Brain pericyte (primary cell): ENCODE measurements at places on chromosomes 5 and 9.
A peak's percentile ranks its signal among the peaks of the same experiment; 100 is the strongest.

DNA sequence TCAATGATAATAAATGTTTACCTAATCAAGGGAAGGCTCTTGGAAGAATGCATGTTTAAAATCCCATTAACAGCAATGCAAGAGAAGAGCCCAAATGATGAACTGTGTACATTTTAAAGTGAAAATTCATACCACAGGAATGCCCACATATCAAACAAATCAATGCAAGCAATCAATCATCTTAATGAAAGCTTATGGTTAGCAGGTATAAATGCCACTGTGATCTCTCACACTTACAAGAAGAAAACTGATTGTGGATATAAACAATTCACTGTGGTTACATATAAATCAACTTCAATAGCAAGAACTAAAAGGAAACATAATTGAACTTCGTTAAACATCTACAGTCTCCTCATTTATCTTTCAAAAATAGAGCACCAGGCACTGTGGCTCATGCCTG is 161.0 kb upstream of the RORB start:
- DNase-seq: no peak

- DNase-seq: no peak
Observed at GRCh38 chr9:107127608-107128007, 155.5 kb upstream of the RAD23B start.

DNA sequence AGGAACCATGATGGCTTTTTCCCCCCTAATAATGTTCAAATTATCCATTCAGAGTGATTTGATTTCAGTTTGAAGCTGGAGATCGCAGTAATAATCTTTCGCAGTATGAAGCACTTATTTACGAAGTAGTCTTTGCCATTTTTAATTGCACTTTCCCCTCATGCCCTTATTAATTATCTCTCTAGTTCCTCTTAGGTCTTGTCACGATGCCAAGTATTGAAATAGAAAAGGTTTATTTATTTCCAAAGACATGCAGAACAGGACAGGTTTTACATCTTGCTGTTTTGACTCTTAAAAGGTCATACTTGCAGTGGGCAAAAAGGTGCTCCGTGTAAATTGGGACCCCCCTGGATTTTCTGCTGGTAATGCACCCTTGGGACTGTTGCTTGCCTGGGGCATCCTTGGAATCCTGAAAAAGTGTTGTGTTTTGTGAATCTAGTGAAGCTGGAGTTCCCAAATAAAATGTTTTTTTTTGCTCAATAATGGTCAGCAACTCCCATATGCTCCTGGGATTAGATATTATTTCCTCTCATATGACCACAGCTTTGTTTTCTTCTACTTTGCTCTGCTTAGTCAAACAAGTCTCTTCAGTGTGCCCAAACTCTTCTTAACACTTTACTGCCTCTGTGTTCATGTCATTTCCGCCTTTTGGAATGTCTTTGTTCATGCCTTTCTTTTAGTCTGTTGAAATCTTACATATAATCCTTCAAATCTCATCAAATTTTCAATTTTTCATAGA is 278.3 kb downstream of the TMEM38B start:
- no peak for DNase-seq

- no peak for DNase-seq
Observed at GRCh38 chr5:107134931-107135330, 535.8 kb downstream of the EFNA5 start.

- DNase-seq: no peak
Observed at GRCh38 chr9:113152699-113153098, 1.9 kb downstream of the SLC31A2 start.

DNA sequence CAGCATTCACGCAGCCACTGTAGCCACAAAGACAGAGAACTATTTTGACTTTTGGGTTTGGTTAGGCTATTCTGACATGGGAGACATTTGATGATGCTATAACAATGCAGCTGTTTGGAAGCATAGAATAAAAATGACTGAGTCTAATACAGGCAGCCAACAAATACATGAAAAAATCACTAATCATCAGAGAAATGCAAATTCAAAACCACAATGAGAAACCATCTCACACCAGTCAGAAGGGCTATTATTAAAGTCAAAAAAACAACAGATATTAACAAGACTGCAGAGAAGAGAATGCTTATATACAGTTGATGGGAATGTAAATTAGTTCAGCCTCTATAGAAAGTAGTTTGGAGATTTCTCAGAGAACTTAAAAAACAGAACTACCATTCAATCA is 107.1 kb upstream of the POC5 start:
- DNase-seq: no peak

- DNase-seq: no peak
Observed at GRCh38 chr9:123990427-123990826, 21.1 kb upstream of the LHX2 start.

DNA sequence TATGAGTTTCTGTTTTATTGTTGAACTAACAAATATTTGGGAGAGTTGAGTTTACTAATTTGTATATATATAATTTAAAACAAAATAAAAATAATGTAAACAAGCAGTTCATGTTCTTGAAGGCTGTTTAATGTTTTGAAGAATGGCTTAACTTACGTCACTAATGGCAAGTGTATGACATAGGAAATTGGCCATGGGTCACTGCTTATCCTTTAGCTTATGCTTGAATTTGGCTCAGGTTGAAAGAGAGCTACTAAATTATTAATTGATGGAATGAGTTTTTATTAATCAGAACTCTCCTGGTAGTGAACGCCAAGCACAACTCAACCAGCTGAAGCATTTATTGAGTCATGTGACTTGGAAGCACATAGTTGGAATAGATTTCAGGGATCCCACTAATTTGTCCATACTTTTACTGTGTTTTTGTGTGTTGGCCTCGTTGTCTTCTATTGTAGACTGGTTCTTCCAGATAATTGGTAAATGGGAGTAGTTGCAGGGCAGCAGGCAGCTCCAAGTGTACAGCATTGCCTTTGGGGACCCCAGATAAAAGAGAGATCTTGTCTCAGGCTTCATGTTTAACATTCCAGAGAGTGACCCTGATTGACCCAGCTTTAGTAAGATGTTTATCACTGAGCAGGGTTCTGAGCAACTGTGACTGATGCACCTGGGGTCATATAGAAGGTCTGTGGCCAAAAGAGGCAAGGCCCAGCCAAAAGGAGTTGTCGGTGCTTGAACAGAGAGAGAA is 13.5 kb downstream of the C5orf58 start:
- DNase-seq: no peak

GRCh38 chr5:6482735-6483134 is 34.1 kb downstream of the UBE2QL1 start:
- no peak for DNase-seq

- DNase-seq: no peak
Observed at GRCh38 chr9:4865681-4866080, 72.9 kb downstream of the RCL1 start.

DNA sequence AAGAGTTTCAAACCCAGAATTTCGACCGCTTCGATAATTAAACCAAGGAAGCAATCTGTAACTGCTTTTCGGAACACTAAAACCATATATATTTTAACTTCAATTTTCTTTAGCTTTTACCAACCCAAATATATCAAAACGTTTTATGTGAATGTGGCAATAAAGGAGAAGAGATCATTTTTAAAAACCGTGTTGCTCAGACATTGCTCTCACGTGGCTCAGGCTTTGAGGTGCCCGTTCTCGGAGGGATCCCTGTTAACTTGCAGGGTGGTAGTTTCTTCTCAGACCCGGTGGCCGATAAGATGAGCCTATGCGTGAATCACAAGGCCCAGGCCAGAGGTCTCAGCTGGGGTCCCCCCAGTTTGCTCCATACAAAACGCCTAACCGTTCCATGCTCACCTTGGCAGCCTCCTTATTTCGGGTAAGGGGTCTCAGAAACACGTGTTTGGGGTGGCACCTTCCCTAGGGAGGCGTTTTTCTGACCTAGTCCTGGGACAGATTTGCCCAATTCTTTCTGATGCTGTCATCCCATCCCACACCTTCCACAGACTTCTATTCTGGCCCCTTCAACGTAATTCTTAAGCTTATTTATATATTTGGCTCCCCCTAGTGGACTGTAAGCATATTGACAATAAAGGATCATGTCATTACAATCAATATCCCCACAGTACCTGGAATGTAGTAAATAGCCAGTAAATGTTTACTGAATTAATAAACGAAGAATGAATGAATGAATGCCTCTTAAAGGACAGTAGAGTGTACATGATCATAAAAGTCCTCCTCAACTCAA is 48.1 kb downstream of the THBS4 start:
- peak; percentile 16 for DNase-seq

DNA sequence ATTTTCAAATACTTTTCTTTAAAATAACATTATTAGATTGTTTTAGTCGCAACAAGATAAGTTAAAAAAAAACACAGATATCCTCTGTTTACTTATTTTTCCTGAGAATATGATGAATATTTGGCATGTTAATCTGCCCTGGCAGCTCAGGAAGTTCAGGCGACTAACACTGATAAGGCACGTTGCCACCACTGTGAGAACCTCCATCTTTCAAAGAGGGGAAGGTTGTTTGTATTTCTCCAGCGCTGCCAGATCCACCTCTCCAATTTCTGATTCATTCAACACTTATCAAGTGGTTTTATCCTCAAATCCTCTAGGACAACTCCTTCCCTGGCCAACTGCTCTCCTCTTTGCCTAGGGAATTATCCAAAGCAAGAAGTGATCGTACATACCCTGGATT is 21.8 kb downstream of the CTNNAL1 start:
- DNase-seq: no peak

DNA sequence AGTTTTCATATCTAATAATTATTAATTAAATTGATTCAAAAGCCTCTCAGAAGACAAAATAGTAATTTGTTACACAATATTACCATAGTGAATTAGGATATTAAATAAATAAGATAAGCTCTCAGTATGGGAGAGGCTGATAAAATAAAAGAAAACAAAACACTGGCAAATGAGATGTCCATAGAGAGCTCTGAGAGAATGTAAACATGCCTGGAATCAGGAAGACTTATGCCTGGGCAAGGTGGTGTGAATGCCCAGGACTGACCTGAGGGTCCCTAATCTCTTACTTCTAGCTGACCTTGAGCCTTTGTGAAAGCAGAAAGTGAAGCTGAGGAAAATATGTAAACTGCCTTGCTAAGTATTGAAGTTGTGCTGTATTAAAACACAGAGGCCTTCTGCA is 616.5 kb downstream of the PTPRD start:
- no peak for DNase-seq

GRCh38 chr5:23446424-23446823 is 61.0 kb upstream of the PRDM9 start:
- no peak for DNase-seq

- no peak for DNase-seq
Observed at GRCh38 chr5:148875205-148875875, 48.9 kb downstream of the ADRB2 start.

DNA sequence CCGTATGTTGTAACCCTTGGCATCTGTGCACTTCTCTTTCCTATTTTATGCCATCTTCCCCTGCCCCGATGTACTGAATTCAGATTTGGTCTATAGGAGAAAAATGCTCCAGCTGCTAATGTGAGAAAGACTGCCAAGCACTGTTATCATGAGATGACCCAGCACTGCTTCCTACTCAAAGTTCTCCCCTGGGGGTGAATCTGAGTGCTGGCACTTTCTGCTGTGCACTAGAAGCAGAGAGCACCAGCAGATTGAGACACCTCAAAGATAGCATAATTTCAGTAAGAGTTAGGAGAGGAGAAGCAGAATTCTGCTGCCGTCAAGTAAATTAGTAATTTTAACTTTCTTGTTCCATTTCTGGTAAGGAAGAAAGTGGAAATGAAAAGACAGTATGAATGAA is 92.8 kb upstream of the ACOT12 start:
- DNase-seq: no peak

DNA sequence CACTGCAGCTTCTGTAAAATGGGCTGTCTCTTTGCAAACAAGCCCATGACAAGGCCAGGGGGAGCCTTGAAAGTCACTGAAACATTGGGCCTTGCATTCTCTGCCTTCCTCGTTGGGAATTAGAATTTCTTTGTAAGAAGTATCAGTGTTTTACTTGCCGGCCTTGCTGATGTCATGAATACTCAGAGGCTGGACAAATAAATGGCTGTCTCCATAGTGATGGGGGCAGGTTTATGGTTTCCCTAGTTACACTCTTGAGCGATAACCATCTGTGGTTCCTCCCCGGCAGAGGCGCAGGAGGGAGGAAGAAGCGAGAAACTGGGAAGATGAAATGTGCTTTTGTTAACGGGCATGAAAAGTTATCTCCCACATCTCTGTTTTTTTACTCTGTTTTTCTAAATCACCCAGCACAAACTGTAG is 272.7 kb upstream of the PANK3 start:
- DNase-seq: no peak

- DNase-seq: no peak
Observed at GRCh38 chr9:127232833-127233549, 31.6 kb upstream of the GARNL3 start.

GRCh38 chr9:89690334-89690912 is 85.6 kb downstream of the GADD45G start:
- DNase-seq: no peak

GRCh38 chr5:113226116-113226736 is 208.6 kb downstream of the TSSK1B start:
- no peak for DNase-seq
